Naive thymus-derived CD4-positive, alpha-beta T cell (primary cell): ENCODE measurements at places on chromosomes 12 and 14. TPM values are rescaled to one million over a fixed set of nuclear protein-coding genes. Genes with fewer than 3 reads are reported as not detected.
A peak's percentile ranks its signal among the peaks of the same experiment; 100 is the strongest.

Gene LRCOL1
- not detected for total RNA-seq

Gene SRRM4
- total RNA-seq = not detected in 2 replicates

DNA sequence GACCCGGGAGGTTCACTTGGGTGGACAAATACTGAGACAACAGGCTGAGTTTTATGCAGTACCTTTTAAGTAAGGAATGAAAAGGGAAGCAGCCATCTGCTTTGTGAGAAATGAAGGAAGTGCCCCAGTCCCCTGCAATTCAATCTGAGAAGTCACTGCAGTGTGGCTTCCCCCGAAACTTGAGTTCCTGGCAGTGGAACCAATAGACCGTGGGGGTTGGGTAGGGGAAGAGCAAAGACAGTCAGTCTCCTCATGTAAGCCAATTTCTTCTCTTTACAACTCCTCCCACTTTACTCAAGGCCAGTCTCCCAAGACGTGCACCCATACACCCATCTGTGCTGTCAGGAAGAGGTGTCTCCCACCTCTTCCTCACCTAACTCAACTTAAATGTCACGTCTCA is 206.5 kb downstream of the BCAT1 start:
- H3K4me3 ChIP-seq = no peak overlapping the region
- no peak overlapping the region for H3K27ac ChIP-seq
- H3K36me3 ChIP-seq = no peaks in the 10 kb centered on the region
- peaks cover 3% of the 10 kb centered on the region for H3K4me1 ChIP-seq
- H3K27me3 ChIP-seq = no peaks in the 10 kb centered on the region

Gene NOS1
- not detected for total RNA-seq

- H3K27ac ChIP-seq = no peak overlapping the region
- no peak for DNase-seq
- no peak overlapping the region for H3K4me3 ChIP-seq
- H3K4me1 ChIP-seq = peaks cover 6% of the 10 kb centered on the region
- no peaks in the 10 kb centered on the region for H3K36me3 ChIP-seq
Measured at GRCh38 chr12:454833-455232, 4.9 kb upstream of the B4GALNT3 start.

GRCh38 chr14:89618330-89618708 is 201.3 kb upstream of the FOXN3 start:
- peaks cover 56% of the 10 kb centered on the region for H3K4me1 ChIP-seq
- peak overlapping the region; percentile 84 for H3K27ac ChIP-seq
- DNase-seq = no peak
- no peaks in the 10 kb centered on the region for H3K27me3 ChIP-seq
- H3K4me3 ChIP-seq = peak overlapping the region; percentile 76

GRCh38 chr12:123113026-123113425 is 37.9 kb downstream of the PITPNM2 start:
- no peaks in the 10 kb centered on the region for H3K27me3 ChIP-seq
- no peaks in the 10 kb centered on the region for H3K36me3 ChIP-seq
- H3K4me3 ChIP-seq = no peak overlapping the region
- H3K4me1 ChIP-seq = no peaks in the 10 kb centered on the region
- H3K27ac ChIP-seq = no peak overlapping the region
